ENCODE measurements at places on chromosomes 7 and 10.

GRCh38 chr7:6248581-6248980, 23.8 kb downstream of the CYTH3 start:
- no peak for DNase-seq
- no peak overlapping the region for H3K4me3 ChIP-seq
- no peaks in the 10 kb centered on the region for H3K36me3 ChIP-seq
- peaks cover 9% of the 10 kb centered on the region for H3K4me1 ChIP-seq
- no peaks in the 10 kb centered on the region for H3K27me3 ChIP-seq
- no peak overlapping the region for H3K27ac ChIP-seq

DNA sequence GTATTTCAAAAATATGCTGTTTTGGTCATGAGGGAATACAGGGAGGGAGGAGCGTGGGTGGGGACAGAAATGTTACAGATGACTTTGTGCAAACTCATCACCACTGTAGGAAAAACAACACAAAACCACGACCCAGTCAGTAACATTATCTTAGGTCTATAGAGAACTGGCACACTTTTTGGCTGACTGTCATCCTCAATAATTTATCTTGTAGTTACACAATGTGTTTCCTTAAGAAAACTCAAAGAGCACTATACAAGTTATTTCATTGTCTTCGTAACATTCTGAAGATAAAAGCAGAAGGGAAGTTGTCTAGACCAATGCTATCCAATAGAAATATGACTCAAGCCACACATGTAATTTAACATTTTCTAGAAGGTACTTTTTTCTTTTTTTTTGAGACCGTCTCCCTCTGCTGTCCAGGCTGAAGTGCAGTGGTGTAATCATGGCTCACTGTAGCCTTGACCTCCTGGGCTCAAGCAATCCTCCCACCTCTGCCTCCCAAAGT, 16.9 kb upstream of the CDK14 start:
- no peak overlapping the region for H3K27ac ChIP-seq
- no peaks in the 10 kb centered on the region for H3K36me3 ChIP-seq
- H3K4me3 ChIP-seq: no peak overlapping the region
- H3K27me3 ChIP-seq: no peaks in the 10 kb centered on the region

DNA sequence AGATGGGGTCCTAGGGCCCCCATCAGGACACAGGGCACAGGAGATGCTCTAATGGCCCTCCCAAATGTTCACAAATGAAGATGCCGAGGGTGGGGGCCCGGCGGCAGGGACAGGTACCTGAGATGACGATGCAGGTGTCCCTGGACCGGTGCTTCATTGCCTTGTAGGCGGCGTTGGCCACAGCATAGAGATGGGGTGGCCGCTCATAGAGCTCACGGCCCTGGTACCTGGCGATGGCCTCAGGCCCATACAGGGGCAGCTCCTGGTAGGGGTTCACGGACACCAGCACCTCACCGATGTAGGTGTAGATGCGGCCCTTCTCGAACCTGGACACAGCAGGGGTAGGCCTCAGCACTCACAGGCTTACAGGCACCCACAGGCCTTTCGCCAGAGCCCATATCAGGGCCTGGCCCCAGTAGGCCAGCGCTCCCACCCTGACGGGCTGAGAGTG, 2.0 kb downstream of the MYO1G start:
- H3K4me3 ChIP-seq: no peak overlapping the region
- DNase-seq: no peak
- H3K27me3 ChIP-seq: no peaks in the 10 kb centered on the region
- no peak overlapping the region for H3K27ac ChIP-seq

DNA sequence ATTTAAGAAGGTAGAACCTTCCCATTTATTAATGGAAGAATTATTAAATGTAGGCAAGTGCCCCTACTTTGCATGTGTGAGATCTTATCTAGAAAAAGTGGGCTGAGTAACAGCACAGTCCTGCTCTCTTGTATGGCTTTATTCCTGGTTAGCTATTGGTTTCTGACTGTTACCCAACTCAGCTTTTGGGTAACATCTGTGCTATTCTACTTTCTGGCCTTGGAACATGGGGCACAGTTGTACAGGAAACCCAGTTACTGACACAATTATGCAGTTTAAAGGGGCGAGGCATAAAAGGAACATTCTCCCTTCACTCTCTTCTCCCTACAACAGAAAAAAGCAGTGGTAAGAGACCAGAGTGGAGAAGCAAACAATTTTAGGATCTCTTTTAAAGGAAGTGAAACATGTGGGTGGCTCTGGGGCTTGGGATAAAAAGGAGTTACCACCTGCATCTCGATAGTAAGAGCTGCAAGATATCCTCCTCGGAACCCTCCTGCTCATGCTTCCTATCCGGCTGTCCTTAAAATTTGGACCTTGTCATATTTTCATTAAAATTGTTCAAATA, 16.0 kb downstream of the NUDT5 start:
- no peak for DNase-seq
- H3K4me1 ChIP-seq: no peaks in the 10 kb centered on the region
- no peak overlapping the region for H3K4me3 ChIP-seq
- H3K36me3 ChIP-seq: peaks cover 7% of the 10 kb centered on the region

GRCh38 chr10:23717913-23718312, 279.0 kb downstream of the OTUD1 start:
- no peaks in the 10 kb centered on the region for H3K36me3 ChIP-seq
- H3K4me3 ChIP-seq: no peak overlapping the region
- H3K27ac ChIP-seq: no peak overlapping the region
- no peaks in the 10 kb centered on the region for H3K27me3 ChIP-seq
- H3K4me1 ChIP-seq: no peaks in the 10 kb centered on the region
- no peak for DNase-seq

GRCh38 chr10:32882076-32882475, 76.0 kb downstream of the ITGB1 start:
- no peak overlapping the region for H3K4me3 ChIP-seq
- H3K36me3 ChIP-seq: no peaks in the 10 kb centered on the region
- H3K27ac ChIP-seq: no peak overlapping the region
- DNase-seq: no peak
- H3K4me1 ChIP-seq: no peaks in the 10 kb centered on the region
- H3K27me3 ChIP-seq: no peaks in the 10 kb centered on the region

Data from Panc1 (cell line).